IMR-90 (cell line): ENCODE measurements at places on chromosomes 11 and 22.

GRCh38 chr11:7417328-7417727 is 68.0 kb upstream of the OLFML1 start:
- DNase-seq: no peak

DNA sequence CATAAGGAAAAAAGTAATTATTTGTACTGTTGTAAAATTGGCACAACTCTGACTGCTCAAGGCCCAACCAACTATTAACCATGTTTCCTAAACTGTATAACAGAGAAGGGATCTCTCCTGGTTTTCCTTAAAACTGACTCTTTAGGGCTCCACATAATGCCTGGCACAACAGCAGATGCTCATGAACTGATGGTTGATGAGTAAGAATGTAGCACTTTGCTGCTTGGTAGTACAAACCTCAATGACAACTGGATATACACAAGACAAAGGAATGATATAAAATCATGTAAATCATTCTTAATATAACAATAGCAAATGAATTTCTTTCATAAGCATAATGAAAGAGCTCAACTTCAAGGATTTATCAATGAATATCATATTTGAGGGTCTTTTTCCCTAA is 11.7 kb downstream of the MSANTD2 start:
- peak; percentile 26 for DNase-seq

DNA sequence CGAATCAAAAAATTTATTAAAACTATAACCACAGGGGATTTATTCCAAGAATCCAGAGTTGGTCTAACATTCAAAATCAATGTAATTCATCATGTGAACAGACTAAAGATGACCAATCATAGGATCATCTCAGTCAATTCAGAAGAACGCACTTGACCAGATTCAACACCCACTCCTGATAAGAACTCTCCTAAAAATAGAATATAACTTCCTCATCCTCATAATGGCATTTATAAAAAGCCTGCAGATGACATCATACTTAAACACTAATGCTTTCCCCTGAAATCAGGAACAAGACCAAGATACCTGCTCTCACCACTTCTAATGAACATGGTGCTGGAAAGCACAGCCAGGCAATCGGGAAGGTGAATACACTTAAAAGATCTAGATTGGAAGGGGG is 10.5 kb upstream of the MUC2 start:
- peak; percentile 53 for DNase-seq

DNA sequence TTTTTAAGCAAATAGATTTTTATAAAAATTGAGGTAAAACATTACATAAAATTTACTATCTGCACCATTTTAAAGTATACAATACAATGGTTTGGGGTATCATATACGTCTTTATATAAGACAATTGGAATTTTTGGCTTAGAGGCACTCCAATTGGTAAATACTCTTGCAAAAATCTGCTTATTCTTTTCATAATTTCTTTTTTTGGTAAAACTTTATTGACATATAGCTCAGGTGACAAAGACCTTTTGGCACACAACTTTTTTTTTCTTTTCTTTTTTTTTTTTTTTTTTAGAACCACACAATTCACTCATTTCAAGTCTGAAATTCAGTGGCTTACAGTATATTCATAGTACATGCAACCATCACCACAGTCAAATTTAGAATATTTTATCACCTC is 57.8 kb downstream of the ATG16L2 start:
- DNase-seq: no peak

- DNase-seq: no peak
Observed at GRCh38 chr11:12952094-12952493, 57.0 kb upstream of the RASSF10 start.
